ENCODE measurements at places on chromosomes 2 and 18.

DNA sequence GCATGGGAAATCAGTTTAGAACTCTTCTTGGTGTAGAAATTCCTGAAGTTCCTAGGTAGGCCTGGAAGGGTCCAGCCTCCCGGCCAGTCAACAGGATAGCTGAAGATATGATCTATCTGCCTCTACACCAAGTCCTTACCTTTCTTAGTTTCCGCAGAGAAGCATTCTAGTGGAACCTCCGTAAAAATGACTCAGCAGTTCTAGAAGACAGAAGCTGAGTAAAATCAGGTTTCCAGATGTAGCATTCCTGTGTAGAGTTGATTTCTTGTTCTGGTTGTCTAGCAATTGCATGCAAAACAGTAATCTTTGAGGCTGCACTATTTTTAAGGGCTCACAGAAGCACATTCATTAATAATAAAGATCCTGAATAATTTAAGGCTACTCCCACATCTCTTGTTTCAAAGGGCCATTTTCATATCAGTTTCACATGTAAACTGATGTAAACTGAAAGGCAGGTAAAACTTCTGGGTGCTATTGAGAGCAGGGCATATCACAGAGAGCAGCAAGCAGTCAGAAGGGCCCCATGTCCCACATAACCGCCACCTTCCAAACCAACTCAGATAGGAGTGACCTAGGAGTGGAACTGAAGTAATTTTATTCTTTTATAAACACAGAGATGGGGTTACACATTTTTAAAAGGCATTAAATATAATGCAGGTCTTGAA, 3.2 kb upstream of the DYTN start:
- no peak for DNase-seq

GRCh38 chr2:191936882-191937405, 90.1 kb upstream of the CAVIN2 start:
- peak; percentile 1 for DNase-seq

DNA sequence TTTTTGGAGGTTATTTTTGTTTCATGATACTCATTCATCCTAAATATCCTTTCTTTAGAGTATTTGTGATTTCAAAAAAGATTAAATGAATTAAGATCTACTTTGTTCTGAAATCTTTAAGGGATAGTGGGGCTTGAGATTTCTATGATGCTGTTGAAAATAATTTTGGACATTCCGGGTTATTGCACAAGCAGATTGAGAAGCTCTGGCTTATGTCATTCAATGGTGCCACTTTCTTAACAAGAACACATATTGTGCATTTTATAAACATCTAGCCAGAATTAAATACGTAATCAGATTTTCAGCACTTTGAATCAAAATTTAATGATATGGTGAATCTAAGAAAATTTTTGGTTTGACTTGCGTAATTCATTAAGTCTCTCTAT, 207.7 kb upstream of the COL3A1 start:
- no peak for DNase-seq

- DNase-seq = no peak
These were observed 256.7 kb downstream of the ANAPC1 start for GRCh38 chr2:111627256-111627655.

DNA sequence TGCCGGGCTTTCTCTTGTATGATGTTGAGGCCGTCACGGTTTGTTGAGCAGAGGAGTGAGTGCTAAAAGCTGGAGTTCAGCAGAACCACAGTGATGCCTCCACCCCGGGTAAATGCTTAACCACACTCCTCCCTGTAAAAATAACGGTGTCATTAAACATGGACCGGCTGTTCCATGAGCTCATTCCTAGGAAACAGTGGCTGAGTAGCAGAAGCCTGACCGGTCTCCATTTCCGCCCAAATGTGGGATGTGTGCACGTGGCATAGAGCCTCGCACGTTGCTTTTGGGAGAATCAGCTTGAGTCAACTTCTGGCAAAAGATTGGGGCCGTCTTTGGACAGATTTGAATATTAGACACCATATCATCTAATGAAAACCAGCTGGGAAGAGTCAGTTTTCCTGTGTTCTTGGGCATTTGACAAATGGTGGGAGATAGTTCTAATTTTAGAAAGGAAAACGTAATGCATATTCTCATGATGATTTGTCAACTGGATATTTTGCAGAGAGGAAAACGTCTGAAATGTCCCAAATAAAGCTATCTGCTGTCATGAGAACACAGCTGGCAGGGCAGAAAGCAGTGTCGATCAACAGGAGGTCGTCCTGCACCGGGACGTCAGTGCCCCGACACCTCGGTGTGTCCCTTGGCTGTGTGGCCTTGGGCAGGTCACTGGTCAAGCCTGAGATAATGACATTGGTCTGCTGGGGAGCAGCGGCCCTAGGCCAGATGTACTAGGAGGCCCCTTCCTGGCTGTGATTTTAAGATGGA, 42.4 kb downstream of the LRRFIP1 start:
- no peak for DNase-seq

GRCh38 chr2:42030829-42031228, 17.0 kb upstream of the PKDCC start:
- DNase-seq = no peak

DNA sequence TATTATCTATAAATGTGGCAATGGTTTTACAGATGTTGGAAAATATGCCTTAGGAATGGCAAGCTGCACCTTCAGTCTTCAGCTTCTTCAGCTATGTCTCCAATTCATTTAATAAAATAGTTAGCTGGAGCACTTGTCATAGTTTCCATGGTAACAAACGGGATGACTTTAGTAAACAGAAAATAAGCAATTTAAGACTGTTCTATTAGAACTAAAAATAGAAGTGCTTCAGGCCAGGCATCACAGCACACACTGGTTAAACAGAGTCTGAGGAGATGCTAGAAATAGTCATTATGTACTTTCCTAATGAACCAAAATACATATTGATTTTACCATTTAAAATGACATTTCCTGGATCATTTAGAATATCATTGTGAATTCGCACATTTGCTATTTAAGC, 195.0 kb downstream of the GCA start:
- DNase-seq = no peak

- no peak for DNase-seq
These were observed at the start of gene MFSD2B for GRCh38 chr2:24009680-24010476. Gene MFSD2B, plus strand, starts transcription at chr2:24010085. Its CDS starts 12 bp downstream, at chr2:24010097.

Data from stimulated activated naive CD4-positive, alpha-beta T cell (primary cell).